ENCODE measurements at places on chromosomes 16 and 17.

- no peak for DNase-seq
Observed at GRCh38 chr17:15398736-15399331, 57.4 kb upstream of the TEKT3 start.

- DNase-seq: no peak
Observed at GRCh38 chr16:57711993-57712392, 17.4 kb downstream of the DRC7 start.

DNA sequence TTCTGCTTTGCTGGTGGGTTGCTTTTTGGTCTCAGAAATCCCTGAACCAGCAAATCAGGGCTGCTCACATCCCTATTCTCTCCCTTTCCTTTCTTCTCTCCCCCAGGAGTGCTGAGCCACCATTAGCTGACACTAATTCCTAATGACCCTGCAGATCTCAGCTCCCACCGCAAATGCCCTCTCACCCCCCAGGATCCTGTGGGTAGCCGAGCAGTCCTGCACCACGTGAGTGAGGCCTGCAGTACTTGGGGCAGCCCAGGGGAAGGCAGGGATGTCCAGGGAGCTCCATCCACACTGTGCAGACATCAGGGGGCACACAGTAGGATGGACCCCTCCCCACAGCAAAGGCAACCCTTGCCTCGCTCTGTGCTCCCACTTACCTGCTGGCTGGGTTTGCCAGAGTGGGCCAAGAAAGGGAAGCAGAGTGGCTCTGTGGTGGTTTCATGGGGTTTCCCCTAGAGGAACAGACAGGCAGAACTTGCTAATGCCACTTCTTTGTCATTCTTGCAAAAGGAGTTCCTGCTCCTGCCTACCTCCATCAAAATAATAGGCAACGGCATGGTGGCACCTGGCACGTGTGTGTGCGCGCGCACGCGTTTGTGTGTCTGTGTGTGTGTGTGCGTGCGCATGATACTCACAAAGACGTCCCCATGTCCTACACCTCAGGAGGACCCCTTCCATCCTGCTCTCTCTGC, 135.6 kb downstream of the GAS7 start:
- DNase-seq: no peak

- no peak for DNase-seq
Observed at GRCh38 chr17:56449176-56449575, 144.3 kb upstream of the NOG start.

- no peak for DNase-seq
Observed at GRCh38 chr16:2333772-2334379, 6.7 kb downstream of the ABCA3 start.

DNA sequence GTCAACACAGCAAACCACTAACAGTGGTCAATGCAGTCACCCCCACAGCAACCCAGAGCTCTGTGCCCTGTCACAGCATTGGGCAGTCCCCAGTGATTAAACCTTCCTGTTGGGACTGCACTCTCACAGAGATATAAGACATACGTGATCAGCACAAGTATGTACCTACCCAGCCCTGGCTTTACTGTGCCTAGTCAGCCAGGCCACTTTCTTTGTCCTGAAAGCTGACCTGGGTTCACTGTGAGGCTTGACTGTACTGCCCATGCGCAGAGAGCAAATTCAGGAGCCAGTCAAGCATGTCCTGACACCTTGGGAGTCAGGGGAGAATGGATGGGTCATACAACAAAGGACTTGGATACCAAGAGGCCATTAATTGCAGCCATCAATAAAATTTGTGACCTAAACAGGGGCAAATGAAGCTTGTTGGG, 10.9 kb upstream of the TMEM170A start:
- DNase-seq: no peak

DNA sequence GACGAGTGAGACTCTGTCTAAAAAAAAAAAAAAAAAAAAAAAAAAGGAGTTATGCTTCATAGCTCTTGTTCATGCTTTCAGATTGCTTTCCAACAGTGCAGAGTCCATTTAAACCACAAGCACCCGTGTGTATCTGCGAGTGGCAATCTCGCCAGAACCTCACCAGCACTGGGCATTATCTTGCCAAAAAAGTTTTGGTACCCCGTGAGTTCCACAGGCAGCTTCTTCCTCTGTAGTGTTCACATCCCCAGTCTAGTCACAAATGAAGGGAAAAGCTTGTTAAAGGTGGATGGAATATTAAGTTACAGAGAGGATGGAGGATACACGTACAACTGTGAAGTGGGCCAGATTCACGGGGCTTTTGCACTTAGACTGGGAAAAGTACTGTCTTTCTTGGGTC, 33.5 kb downstream of the WSB1 start:
- DNase-seq: no peak

- no peak for DNase-seq
Observed at GRCh38 chr17:49443862-49444261, 29.2 kb upstream of the PHB1 start.

- DNase-seq: no peak
Observed at GRCh38 chr16:29915590-29916247, 10.3 kb downstream of the KCTD13 start.

- DNase-seq: no peak
Observed at GRCh38 chr16:27333549-27333948, 19.8 kb downstream of the IL4R start.

DNA sequence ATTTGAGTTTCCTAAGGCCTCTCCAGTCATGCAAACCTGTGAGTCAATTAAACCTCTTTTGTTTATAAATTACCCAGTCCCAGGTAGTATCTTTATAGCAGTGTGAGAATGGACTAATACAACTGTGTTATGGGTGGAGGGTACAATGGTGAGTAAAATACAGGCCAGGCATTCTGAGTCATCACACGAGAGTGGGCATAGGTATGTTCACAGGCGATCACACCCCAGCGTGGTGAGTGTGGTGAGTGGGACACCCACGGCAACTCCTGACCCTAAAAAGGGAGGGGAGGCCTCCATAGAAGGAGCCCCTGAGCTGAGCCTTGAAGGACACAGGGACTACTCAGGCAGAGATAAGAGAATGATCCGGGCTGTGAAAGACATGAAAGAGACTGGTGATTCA, 22.6 kb upstream of the MAPT start:
- DNase-seq: no peak

Measured in activated naive CD4-positive, alpha-beta T cell treated with anti-CD3 and anti-CD28 coated beads, Interleukin-2, amount 50 U/mL, for 16 hours (primary cell).